ENCODE measurements at places on chromosomes 3 and 15.

DNA sequence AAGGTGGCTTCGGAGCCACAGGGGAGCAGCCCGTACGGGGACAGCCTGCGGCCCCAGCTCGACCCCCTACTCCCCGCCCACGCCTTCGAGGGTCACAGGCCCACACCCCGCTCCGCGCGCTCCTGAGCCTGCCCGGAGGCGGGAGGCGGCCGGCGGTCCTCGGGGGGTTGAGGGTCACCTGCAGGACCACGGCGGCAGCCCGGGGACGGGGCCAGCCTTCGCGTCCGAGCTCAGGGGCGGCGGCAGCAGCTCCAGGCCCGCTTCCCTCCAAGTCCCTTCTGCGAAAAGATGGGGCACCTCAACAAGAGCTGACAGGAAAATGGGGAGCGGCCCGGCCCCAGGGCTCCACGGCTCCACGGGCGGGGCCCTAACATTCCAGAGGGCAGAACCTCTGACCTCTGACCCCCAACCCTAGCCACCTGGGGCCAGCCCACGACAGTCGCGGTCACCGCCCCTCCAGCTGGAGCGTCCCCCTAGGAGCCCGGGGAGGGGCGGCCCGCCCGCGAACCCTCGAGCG is 428 bp downstream of the LYSMD4 start:
- DNase-seq = no peak

DNA sequence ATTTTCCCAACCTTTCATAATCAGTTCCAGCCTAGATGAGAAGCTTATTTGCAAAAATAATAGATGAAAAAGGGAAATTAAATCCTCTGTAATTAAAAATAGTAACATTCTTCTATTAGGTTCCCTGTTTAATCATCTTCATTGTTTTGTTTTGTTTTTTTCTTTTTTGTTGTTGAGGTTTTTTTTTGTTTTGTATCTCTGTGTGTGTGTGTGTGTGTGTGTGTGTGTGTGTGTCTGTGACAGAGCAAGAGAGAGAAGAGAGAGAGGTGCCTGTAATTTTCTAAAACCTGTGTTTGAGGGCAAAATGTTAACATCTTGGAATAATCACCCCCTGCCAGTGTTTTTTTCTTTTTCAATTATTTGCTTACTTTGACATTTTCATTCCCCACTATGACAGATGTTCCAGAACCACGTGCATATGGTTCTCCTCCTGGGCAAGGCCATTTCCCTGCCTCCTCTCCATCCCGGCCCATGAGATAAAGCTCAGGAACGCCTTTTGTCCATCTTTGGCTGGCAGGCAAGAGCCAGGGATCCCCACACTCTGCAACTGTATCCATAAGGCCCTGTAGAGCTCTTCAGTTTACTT is 121.8 kb upstream of the NR2E3 start:
- no peak for DNase-seq

- DNase-seq = no peak
Observed at GRCh38 chr3:38281895-38282686, at the start of gene SLC22A14. Gene SLC22A14, plus strand, starts transcription at chr3:38282294. Its CDS starts 23,733 bp downstream, at chr3:38306027.

GRCh38 chr3:71175691-71176365 is 407.7 kb downstream of the FOXP1 start:
- no peak for DNase-seq

GRCh38 chr3:171001957-171002694 is 24.4 kb downstream of the SLC2A2 start:
- DNase-seq = no peak

DNA sequence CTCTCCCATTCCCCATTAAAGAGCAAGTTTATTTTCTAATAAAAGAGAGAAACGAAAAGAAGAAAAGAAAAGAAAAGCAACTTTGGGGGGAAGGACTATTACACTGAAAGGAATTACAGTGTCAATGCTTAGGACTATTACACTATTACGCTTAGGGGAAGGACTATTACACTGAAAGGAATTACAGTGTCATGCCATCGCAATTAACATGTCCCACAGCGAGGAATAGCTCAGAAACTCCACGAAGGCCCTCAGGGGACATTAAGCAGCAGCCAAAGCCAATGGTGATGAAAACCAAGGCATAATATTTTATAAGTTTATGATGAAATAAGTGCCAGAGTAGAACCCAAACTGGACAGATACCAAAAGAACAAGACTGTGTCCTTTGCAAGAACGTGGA is 22.1 kb upstream of the DET1 start:
- no peak for DNase-seq

DNA sequence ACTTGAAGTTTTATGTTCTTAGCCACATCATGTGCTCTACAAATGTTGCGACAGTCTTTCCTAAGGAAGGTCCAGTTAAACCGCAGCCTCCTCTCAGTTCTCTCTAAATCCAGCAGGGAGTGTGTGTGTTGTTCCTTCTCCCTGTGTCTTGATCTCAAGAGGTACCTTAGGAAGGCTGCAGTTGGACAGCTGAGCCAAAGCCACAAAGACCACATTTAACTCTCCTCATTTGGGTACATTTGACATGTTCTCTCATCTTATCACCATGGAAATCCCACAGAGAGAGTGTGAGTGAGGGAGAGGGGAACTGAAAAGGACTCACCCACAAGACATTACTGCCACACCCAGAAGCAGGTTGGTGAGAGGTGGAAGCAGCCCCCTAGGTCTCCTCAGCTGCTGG is 79.5 kb downstream of the CD200R1L start:
- DNase-seq = no peak

DNA sequence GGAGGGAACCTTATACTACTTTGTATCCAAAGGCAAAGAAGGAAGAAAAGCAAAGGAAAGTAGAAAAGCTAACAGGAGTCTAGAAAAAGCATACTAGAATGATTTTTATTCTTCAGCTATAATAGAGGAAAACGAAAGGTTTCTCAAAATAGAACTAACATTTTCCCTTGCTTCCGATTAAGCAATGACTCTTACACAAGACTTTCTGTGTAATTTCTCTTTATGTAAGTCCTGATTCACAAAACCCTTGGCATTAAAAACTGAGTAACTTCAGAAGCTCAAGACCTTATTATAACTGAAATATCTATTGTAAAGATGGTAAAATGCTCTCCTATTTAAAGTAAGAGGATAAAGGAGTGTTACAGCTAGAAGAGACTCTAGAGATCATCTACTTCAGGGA is 97.4 kb downstream of the DTWD1 start:
- DNase-seq = no peak

- no peak for DNase-seq
Observed at GRCh38 chr3:127296166-127296565, 8.3 kb upstream of the PRR20G start.

DNA sequence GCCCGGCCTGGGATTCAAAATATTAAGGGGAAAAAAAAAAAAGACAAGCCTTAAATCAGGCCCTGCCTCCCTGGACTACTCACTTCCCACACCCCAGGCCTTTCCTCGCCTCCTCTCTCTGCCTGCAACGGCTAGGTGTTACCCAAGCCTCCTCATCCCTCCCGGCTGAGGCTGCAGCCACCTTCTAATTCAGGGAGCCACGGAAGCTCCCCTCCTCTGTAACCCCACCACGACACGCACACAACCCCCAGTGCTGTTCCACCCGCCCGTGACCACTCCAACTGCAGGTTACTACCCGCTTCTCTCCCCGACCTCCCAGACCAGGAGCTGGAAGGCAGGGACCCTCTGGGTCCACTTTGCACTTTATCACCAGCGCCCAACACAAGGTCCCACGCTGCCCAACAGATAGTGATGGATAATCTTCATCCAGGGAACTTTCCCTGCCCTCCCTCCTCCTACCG is 936 bp downstream of the KIF7 start:
- DNase-seq = no peak

- DNase-seq = no peak
Observed at GRCh38 chr15:99070208-99070607, 34.7 kb upstream of the SYNM start.

GRCh38 chr3:50562861-50563260 is 4.7 kb downstream of the C3orf18 start:
- DNase-seq = no peak

DNA sequence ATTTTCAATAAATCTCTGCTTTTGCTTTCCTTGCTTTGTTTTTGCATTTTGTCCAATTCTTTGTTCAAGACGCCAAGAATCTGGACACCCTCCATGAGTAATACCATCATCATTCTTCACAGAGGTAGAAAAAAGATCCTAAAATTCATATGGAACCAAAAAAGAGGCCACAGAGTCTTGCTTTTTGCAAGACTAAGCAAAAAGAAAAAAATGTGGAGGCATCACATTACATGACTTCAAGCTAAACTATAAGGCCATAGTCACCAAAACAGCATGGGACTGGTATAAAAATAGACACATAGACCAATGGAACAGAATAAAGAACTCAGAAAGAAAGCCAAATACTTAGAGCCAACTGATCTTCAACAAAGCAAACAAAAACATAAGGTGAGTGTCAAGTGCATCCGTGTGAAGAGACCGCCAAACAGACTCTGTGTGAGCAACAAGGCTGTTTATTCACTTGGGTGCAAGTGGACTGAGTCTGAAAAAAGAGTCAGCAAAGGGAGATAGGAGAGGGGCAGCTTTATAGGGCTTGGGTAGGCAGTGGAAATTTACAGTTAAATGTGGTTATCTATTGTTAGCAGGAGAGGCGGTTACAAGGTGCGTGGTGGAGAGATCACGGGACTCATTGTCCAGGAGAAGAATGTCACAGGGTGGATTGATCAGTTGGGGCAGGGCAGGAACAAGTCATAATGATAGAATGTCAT is 10.9 kb downstream of the STRIT1 start:
- DNase-seq = no peak

DNA sequence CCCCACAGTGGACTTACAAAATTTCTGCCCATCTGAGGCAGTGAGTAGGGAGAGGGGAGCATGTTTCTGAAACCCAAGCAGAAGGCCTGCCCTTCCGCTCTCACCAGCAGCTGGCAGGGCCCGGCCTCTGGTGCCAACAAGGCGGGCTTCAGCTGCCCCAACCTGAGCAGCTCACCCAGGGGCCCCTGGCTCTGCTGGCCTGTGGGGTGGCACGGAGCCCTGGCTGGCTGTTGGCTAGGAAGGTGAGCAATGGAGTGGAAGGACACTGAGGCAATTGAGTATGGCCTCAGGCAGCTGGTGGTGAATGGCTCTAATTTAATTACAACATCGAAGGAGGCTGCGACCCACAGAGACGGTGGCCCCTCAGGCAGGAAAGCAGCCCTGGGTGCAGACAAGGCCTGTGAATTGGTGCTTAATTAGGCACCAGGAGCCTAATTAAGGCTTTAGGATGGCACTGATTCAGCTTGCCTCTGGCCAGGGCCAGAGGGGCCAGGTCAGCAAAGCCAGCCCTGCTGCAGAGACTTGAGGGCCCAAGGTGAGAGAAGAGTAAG is 60.9 kb downstream of the ST8SIA2 start:
- DNase-seq = no peak

DNA sequence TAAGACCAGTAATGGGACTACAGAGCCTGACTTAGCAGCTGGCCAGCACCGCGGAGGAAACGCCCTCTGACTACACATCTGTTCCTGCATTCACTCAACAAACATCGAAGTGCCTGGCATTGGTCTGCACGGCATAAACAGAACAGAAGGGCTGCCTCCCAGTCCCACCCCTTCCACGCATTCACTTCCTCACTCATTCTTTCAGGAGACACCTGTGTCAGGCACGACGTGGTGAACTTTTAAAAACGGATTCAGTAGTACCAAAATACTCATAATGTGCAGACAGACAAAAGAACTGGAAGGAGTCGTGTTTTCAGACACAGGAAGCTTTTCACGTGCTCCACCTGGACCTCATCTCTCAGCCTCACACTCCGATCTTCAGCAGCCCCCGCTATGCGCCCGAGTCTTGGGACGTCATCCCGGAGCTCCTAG is 123.3 kb downstream of the XXYLT1 start:
- no peak for DNase-seq

GRCh38 chr3:146903927-146904326 is 298.8 kb upstream of the PLSCR5 start:
- DNase-seq = no peak

DNA sequence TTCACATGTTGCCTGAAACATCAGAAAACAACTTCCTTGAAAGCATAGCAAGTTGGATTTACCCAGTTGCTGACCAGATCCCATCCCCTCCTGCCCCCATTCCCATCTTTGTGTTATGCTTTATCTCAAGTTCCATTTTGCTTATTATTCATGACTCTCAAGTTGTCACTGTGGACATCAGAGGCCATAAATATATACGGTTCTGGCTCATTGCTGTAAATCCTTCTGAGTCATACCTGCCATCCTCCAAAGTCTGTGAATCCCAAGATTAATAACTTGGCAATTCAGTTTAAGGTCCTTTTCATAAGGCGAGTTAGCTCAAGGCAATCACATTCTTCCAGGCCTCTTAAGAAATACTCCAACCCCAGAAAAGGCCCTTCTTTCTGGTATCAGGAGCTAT is 126.2 kb upstream of the C2CD4B start:
- no peak for DNase-seq

DNA sequence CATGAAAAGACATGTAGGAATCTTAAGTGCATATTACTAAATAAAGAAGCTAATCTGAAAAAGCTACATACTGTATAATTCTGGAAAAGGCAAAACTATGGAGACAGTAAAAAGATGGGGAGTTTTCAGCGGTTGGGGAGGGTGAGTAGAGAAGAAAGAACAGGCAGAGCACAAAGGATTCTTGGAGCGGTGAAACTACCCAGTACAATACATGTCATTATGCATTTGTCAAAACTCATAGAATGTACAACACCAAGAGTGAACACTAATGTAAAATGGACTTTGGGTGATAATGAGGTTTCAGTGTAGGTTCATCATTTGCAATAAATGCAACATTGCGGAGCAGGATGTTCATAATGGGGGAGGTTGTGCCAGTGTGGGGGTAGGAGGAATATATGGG is 45.5 kb upstream of the CMSS1 start:
- DNase-seq = no peak

- DNase-seq = no peak
Observed at GRCh38 chr3:154170300-154170699, 49.1 kb downstream of the ARHGEF26 start.

DNA sequence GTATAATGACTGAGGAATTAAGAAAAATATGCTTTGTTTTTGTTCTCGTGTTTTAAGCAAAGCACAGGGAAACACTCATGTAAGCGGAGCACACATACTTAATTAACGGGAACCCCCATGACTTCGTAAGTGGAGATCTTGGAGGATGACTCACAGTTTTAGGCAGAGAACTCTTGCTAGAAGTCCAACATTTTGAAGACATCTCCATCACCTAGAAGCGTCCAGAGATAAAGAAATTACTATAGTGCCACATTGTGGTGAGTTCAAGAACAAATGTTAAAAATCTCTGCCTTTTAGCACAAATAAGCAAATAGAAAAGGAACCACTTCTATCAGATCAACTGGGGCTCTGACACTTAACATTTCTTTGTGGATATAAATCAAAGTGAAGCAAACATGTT is 194.1 kb upstream of the ARHGEF26 start:
- DNase-seq = no peak

DNA sequence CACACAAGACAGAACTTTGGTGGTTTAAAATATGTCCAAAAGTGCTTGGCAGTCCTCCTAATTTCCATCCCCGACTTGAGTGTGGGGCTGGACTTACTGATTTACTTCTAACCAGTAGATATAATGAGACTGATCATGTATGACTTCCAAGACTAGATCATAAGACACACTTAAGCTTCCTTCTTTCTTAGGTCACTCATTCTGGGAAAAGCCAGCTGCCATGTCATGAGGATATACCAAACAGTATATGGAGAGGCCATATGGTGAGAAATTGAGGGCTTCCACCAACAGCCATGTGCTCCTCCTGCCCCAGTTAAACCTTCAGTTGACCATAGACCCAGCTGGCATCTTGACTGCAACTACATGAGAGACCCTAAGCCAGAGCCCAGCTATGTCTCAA is 282.8 kb upstream of the PROK2 start:
- DNase-seq = no peak

All from cortex of kidney (tissue), 1 donor.